Thymus (tissue), 14 donors: ENCODE measurements at places on chromosomes 4 and X. TPM values are rescaled to one million over a fixed set of nuclear protein-coding genes. Genes with fewer than 3 reads are reported as not detected.

The SSX2 gene
- not detected for total RNA-seq

The COQ2 gene
- 7.3 TPM for total RNA-seq

The SORBS2 gene
- 13.8 TPM for total RNA-seq

The CSAG2 gene
- not detected for total RNA-seq

The RHOH gene
- total RNA-seq = 109 TPM

The UXT gene
- 199 TPM for total RNA-seq

The MAPK10 gene
- total RNA-seq = 3.7 TPM

The PUDP gene
- total RNA-seq = 18.8 TPM

The NAAA gene
- 26.1 TPM for total RNA-seq

The GUCY1B1 gene
- total RNA-seq = 7.2 TPM

The TEX11 gene
- total RNA-seq = 0.14 TPM

The SGCB gene
- 2.5 TPM for total RNA-seq

The NLGN4X gene
- 20.0 TPM for total RNA-seq

The CCDC160 gene
- total RNA-seq = 0.09 TPM

The PASD1 gene
- 0.05 TPM for total RNA-seq

The HGFAC gene
- total RNA-seq = 0.19 TPM

The SLITRK2 gene
- total RNA-seq = 0.80 TPM

The FGF13 gene
- 1.1 TPM for total RNA-seq

The SASH3 gene
- total RNA-seq = 176 TPM

The APELA gene
- total RNA-seq = 0.14 TPM

The ARX gene
- not detected for total RNA-seq

The CDX4 gene
- total RNA-seq = not detected

The ARHGAP4 gene
- total RNA-seq = 139 TPM

The XPNPEP2 gene
- 0.90 TPM for total RNA-seq

The STATH gene
- 1.3 TPM for total RNA-seq

The MAB21L2 gene
- 0.80 TPM for total RNA-seq

The AWAT2 gene
- 0.05 TPM for total RNA-seq

The SRPK3 gene
- total RNA-seq = 0.61 TPM
